ENCODE measurements at places on chromosomes 7 and 10.

DNA sequence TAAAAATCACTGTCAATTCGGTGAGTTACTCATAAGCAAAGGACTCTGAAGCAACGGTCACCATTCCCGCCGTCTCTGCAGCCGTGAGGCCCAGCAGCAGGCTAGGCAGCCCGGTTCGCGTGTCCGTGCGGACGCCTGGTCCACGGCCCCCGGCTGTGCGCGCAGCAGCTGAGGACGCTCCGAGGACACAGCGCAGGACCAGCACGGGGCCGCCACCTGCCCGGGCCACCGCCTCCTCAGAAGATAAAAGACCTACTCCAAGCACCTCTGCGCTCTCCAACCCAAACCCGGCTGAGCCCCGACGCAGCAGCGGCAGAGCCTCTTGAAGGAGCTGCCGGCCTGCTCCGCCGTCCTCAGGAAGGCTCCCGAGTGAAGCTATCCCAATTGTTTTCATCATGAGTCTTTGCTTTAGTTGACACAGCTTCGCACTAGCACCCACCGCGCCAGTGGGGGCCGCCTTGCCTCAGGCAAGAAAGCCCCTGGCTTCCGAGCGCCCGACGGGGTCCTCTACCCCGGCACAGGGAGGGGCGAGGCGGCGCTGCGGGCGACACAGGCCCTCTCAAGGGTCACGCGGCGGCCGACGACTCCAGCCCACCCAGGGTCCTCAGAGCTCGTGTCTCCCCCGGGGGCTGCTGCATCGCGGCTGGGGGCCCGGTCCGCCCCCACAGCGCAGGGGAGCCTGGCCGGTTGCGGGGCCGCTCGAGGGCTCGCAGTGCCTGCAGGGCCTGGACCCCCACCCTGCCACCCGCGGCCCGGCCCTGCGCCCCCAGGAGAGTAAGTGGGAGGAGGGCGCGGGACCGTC, 16.9 kb upstream of the GPR146 start:
- H3K36me3 ChIP-seq: no peaks in the 10 kb centered on the region
- peak overlapping the region; percentile 71 for H3K4me3 ChIP-seq
- H3K27me3 ChIP-seq: no peaks in the 10 kb centered on the region
- DNase-seq: no peak

DNA sequence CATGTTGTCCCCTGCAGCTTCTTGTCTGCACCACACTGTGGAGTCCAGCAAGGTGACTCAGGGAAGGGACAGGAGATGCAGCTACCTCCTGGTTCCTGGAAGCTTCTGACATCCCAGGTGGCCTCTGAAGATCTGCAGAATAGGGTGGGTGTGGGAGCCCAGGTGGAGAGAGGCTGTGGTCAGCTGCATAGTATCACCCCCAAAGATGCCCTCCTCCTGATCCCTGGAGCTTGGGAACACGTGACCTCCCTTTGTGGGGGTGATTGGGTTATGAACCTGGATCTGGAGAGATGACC, 25.4 kb downstream of the CALML3 start:
- H3K4me3 ChIP-seq: no peak overlapping the region
- DNase-seq: no peak
- H3K36me3 ChIP-seq: no peaks in the 10 kb centered on the region
- no peak overlapping the region for H3K27ac ChIP-seq
- H3K4me1 ChIP-seq: peaks cover 30% of the 10 kb centered on the region

DNA sequence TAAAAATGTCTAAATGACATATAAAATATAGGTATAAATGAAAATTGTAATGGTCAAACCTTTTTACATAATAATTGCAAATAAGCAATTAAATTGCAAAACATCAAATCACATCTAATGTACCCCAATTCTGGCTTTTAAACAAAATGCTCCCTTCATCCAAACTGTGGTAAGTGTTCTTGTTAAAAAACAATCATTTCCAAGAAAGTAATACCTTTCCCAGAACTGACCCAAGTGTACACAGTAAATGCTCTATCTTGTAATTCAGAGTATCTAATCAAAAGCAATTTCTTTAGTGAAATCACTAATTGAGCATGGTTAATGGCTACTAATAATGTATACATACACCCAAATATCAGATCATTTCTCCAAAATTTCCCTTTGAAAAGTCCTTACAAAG, 28.0 kb downstream of the ITGB1 start:
- no peak for DNase-seq
- no peaks in the 10 kb centered on the region for H3K27me3 ChIP-seq
- peaks cover 32% of the 10 kb centered on the region for H3K36me3 ChIP-seq
- H3K27ac ChIP-seq: no peak overlapping the region

- H3K4me3 ChIP-seq: no peak overlapping the region
- DNase-seq: no peak
- H3K36me3 ChIP-seq: no peaks in the 10 kb centered on the region
- H3K27me3 ChIP-seq: no peaks in the 10 kb centered on the region
These were observed 54.8 kb downstream of the MCU start for GRCh38 chr10:72746426-72747363.

DNA sequence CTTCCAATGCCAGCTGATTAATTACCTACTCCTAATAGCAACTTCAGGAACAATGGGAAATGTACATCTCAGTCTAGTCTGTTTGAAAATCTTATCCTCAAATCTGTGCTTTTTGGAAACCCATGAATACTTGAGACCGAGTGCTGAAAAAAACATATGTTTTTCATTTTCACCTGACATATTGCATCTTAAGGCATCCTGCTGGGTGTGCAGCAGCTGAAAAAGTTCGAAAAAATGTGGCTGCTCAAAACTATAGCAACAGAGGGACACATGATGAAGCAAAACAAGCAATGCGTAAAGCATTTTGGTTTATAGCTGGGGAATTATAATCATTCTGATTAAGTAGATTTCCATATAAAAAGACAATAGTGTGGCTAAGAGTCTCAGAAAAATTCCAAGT, 218.0 kb downstream of the CREB5 start:
- H3K4me1 ChIP-seq: no peaks in the 10 kb centered on the region
- no peaks in the 10 kb centered on the region for H3K36me3 ChIP-seq
- no peak overlapping the region for H3K4me3 ChIP-seq
- no peak for DNase-seq
- H3K27me3 ChIP-seq: no peaks in the 10 kb centered on the region

DNA sequence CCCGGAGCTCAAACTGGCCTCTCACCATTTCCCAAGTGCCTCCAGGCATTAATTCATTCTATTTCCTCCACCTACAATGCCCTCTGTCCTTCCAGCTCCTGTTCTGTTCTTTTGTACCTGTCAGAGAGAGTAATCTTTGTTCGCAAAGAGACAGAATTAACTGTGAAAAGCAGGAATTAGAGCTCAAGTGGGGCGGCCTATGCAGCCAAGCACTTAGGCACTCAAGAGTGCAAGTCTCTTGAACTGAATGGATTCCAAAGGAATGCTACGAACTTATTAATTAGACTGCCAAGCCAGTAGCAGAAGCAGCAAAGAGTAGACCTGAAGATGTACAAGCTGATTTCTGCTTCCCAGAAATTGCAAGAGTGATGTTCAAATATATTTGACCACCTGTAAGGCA, 338.3 kb upstream of the AUTS2 start:
- H3K4me3 ChIP-seq: no peak overlapping the region
- no peaks in the 10 kb centered on the region for H3K27me3 ChIP-seq
- H3K4me1 ChIP-seq: no peaks in the 10 kb centered on the region
- H3K36me3 ChIP-seq: no peaks in the 10 kb centered on the region

- no peaks in the 10 kb centered on the region for H3K4me1 ChIP-seq
- no peaks in the 10 kb centered on the region for H3K27me3 ChIP-seq
- H3K36me3 ChIP-seq: no peaks in the 10 kb centered on the region
- H3K4me3 ChIP-seq: no peak overlapping the region
These were observed 149.4 kb downstream of the SNX10 start for GRCh38 chr7:26441002-26441521.

GRCh38 chr7:10934292-10934691, 39.4 kb upstream of the PHF14 start:
- H3K27me3 ChIP-seq: no peaks in the 10 kb centered on the region
- peaks cover 10% of the 10 kb centered on the region for H3K4me1 ChIP-seq

GRCh38 chr10:77566914-77567566, 70.6 kb downstream of the KCNMA1 start:
- no peaks in the 10 kb centered on the region for H3K27me3 ChIP-seq
- no peak overlapping the region for H3K27ac ChIP-seq
- H3K4me3 ChIP-seq: no peak overlapping the region
- H3K4me1 ChIP-seq: peaks cover 26% of the 10 kb centered on the region
- H3K36me3 ChIP-seq: no peaks in the 10 kb centered on the region

- H3K36me3 ChIP-seq: no peaks in the 10 kb centered on the region
- no peaks in the 10 kb centered on the region for H3K27me3 ChIP-seq
- no peaks in the 10 kb centered on the region for H3K4me1 ChIP-seq
These were observed 112.1 kb downstream of the AKR1D1 start for GRCh38 chr7:138188290-138188858.

DNA sequence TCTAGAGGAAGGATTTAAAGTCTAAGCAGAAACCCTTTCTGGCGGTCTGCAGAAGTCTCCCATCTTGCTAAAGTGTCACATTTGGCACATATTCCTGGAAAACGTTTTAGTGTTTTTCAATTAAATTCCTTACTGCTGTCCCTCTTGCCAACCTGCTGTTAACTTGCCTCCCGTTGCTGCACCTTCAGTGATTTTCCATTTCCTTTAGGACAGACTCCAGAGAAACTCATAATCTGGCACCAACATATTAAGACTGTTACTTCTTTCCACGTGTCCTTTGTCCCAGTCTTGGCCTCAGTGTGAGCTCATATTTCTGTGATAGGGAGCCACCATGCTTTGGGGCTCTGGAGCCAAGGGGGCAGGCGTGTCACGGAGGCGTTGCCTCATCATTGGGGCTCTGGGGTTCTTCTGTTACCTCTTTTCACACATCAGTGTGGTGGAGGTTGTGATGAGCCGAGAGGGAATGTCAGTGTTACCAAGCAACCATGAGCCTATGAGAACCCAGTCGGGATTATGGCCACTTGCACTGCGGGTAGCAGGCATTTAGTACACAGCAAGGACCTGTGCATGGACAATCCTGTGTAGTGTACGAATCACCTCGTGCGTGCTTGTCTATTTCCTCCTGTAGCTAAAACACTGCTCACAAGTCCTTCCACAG, 26.0 kb upstream of the ZNF32 start:
- no peak overlapping the region for H3K4me3 ChIP-seq
- no peaks in the 10 kb centered on the region for H3K27me3 ChIP-seq
- no peaks in the 10 kb centered on the region for H3K36me3 ChIP-seq

- H3K27ac ChIP-seq: peak overlapping the region; percentile 35
- H3K4me1 ChIP-seq: no peaks in the 10 kb centered on the region
- DNase-seq: no peak
- H3K36me3 ChIP-seq: no peaks in the 10 kb centered on the region
These were observed 213.6 kb downstream of the FAM107B start for GRCh38 chr10:14560791-14561765.

- no peak overlapping the region for H3K4me3 ChIP-seq
- no peaks in the 10 kb centered on the region for H3K36me3 ChIP-seq
- no peaks in the 10 kb centered on the region for H3K27me3 ChIP-seq
- no peak for DNase-seq
These were observed 186.6 kb downstream of the GRID1 start for GRCh38 chr10:86179961-86180360.

DNA sequence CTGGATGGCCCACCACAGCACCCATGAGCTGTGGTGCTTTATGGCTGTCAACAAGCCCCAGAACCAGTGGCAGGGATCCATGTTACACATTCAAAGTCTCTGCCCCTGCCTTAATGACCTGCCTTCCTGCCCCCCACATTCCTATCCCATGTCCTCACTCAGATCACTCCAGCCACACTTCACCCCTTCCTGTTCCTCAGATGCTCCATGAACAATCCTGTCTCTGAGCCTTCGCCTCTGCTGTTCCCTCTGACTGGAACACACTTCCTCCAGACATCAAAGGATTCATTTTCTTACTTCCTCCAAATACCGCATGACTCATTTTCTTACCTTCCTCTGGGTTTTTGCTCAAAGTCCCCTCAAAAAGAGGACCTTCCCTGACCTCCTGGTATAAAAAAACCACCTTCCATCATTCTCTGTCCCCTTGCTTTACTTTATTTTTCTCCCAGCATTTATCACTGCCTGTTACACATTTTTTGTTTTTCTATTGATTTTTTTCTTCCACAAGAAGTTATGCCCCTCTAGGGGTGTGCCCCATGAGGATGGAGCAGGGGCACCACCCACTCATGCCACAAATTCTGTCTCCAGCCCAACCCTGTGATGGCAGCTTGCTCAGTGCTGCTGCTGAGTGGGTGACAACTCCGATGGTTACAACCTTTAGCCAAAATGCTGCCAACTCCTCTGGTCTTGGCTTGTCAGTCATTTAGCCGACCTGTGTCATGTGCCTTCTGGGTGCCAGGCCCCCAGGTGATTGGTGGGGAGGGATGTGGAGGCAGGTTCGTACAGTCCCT, 18.2 kb downstream of the COL13A1 start:
- H3K4me1 ChIP-seq: no peaks in the 10 kb centered on the region
- H3K27me3 ChIP-seq: no peaks in the 10 kb centered on the region
- H3K27ac ChIP-seq: no peak overlapping the region
- no peak for DNase-seq
- H3K36me3 ChIP-seq: no peaks in the 10 kb centered on the region

DNA sequence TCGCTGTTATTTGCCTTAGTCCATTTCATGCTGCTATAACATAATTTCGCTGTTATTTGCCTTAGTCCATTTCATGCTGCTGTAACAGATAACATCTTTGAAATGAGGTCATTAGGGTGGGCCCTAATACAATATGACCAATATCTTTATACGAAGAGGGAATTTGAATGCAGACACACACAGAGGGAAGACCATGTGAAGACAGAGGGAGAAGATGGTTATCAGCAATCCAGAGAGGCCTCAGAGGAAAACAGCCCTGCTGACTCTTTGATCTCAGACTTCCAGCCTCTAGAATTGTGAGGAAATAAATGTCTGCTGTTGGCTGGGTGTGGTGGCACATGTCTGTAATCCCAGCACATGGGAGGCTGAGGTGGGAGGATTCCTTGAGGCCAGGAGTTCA, 404.9 kb downstream of the TYW1 start:
- no peak for DNase-seq
- no peaks in the 10 kb centered on the region for H3K27me3 ChIP-seq

- H3K4me3 ChIP-seq: no peak overlapping the region
- DNase-seq: no peak
- no peak overlapping the region for H3K27ac ChIP-seq
- H3K36me3 ChIP-seq: peaks cover 35% of the 10 kb centered on the region
These were observed 29.6 kb downstream of the FAM133B start for GRCh38 chr7:92560602-92561001.

- no peaks in the 10 kb centered on the region for H3K4me1 ChIP-seq
- no peaks in the 10 kb centered on the region for H3K27me3 ChIP-seq
- H3K27ac ChIP-seq: no peak overlapping the region
- H3K36me3 ChIP-seq: no peaks in the 10 kb centered on the region
- no peak overlapping the region for H3K4me3 ChIP-seq
These were observed 23.4 kb downstream of the GRIFIN start for GRCh38 chr7:2452643-2453270.

DNA sequence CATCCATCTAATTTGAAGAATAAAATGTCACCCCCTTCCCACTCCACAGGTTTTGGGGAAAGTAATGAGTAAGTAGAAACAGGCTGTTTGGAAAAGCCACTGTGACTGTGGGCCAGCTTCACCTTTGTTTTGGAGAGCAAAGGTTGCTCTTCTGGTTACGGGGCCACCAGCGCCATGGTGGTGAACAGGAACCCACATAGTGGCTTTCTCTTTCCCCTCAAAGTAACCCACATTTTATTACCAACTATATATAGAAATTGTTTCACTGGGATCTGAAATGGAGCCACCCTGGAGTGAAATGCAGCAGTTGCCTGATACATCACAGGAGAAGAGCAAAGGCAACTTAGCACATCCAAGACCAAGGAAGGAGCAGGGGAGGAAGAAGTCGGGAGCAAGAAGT, 112.3 kb upstream of the EFCAB10 start:
- no peak overlapping the region for H3K27ac ChIP-seq
- H3K4me3 ChIP-seq: no peak overlapping the region
- H3K27me3 ChIP-seq: no peaks in the 10 kb centered on the region
- H3K4me1 ChIP-seq: no peaks in the 10 kb centered on the region

Data from right lobe of liver (tissue), 6 donors.